ENCODE measurements at places on chromosomes 3 and 15.

DNA sequence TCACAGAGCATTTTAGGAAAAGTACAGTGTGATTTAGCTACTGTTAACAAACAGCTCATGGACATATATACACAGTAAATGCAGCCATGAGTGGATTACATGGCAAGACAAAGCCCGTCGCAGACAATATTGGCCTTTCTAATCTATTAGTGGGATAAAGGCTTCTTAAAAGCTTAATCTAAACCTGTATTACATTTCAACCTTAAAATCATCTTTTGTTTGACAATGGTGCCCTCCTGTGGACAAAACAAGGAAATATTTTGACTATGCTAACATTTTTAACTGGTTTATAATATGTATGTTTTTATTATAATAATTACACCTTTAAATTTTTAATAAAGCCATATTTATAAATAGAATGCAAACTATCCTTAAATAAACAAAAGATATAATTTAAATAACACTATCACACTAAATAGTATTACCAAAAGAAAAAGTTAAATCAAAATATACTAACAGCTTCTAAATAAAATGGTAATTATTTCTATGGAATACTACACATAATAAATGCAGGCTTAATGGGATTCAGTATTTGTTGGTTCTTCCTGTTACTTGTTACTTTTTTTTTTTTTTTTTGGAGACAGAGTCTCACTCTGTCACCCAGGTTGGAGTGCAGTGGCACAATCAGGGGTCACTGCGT, 38.6 kb downstream of the TAFA4 start:
- DNase-seq = no peak

GRCh38 chr3:124674336-124674735, 55.9 kb upstream of the UMPS start:
- no peak for DNase-seq

DNA sequence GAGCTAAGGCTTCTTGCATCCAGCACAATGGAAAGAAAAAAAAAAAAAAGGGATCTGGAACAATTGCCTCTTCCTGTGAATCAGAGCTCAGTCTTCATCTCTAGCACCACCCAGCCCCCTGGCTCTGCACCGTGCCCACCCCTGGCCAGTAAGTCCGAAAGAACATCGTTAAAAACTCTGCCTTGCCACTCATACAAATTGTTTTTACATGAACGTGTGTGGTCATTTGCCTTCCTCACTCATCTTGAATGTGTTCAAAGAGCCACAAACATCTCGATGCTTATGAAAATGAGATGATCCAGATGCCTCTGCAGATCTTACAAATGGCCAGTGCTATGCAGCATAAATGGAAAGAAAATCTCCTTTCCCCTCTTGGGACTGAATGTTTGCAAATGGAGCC, 400.0 kb upstream of the PPP2R3A start:
- no peak for DNase-seq

DNA sequence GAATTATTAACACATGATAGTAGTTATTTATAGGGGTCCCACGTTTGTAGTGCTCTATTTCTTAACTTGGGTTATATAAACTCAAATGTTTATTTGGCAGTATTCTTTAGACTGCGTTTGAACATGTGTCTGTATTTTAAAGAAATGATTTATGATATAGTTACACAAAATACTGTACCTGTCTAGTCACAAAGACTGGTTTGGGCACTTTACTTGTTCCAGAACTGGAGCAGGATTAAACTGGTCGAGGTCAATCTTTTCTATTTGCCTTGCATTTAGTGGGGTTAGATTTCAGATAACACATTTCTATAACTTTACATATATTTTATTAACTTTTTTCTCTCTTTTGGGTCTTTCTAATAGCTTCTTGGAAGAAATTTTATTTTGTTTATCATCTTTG, 39.5 kb downstream of the HACD3 start:
- no peak for DNase-seq

DNA sequence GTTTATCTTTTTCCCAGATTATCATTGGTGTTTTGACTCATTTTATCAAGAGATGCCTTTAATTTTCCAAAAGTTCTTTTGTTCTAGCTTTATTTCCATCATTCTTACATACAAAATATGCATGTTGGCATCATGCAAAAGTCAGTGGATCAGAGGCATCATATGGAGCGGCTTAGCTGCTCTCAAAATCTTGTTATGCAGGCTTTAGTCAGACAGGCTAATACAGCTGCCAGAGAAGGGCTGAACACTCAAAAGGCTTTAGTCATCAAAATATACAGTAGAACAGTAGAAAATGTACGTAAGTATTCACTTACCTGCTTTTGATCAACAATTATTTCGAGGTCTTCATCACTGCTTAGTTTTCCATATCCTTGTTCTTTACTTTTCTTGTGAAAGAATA, 65.5 kb downstream of the PEX5L start:
- DNase-seq = no peak

DNA sequence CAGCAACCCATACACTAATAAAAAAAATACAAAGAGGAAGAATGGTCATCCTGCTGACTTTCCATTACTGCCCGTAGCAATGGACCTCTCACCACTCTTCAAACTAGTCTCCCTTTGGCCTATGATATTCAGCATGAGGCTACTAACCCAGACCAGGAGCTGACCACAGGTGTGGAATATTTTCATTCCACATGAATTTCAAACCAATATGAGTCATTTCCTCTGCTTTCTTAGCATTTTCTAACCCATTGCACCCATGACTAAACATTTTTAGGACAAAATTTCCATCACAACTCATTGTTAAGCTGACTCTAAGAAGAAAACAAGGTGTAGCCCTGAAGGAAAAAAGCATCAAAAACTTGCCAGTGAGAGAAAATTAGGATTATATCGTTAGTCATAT, 34.0 kb upstream of the ZPLD1 start:
- DNase-seq = no peak

DNA sequence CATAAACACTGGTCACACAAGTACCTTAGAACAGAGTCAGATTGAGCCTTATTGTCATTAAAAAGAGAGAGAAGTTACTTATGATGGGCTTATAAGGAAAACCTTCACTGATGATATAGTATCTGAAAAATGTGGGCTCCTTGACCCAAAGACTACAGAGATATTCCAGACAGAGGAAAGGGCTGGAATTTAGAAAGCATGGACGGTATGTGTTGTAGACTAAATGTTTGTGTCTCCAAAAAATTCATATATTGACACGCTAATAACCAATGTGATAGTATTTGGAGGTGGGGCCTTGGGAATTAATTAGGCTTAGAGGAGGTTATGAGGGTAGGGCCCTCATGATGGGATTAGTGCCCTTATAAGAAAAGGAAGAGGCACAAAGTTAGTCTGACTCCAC, 61.0 kb upstream of the DAZL start:
- DNase-seq = no peak

DNA sequence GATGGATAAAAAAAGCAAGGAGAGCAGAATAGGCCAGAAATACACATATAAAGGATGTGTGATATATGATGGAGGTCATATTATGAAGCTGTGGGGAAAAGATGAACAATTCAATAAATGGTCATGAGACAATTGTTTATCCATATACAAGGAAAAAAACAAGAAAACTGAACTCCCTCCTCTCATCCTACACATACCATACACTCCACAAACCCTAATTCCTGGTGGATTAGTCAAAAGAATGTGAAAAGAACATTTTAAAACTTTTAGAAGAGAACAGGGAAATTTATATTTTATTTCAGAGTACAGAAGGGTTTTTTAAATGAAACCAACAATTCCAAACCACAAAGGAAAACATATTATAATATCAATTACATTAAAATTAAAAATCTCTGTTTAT, 34.5 kb upstream of the NR2E3 start:
- DNase-seq = no peak

GRCh38 chr15:100899601-100900000, 19.6 kb upstream of the LRRK1 start:
- DNase-seq = no peak

DNA sequence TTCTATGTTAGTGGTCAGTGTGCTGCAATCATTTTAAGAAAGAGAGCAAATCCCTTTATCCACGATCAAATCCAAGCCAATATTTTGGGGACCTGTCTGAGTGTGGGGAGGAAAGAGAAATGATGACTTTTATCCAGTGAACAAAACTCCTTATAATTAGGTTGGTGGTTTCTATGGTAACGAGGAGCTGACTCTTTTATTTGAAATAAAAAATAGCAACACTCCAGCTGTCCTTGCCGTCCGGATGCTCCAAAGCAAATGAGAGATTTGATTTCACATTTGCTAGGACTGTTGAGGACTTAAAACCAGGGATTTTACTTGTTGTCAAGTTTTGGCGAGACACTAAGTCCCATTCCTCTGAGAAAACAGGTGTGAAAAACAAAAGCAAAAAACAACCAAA, 154.0 kb upstream of the PRICKLE2 start:
- no peak for DNase-seq

- DNase-seq = no peak
Measured at GRCh38 chr3:196418601-196419000, 13.6 kb downstream of the UBXN7 start.

DNA sequence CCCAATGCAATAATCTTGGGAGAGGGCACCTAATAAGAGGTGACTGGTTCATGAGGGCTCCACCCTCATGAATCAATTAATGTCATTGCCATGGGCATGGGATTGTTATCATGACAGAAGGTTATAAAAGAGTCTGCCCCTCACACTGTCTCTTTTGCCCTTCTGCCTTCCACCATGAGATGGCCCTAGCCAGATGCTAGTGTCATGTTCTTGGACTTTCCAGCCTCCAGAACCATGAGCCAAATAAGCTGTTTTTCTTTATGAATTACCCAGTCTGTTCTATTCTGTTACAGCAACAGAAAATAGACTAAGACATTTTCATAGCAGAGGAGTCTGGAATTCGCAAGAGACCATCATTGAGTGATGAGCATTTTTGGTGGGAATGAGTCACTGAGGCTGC, 16.0 kb upstream of the RAD18 start:
- no peak for DNase-seq

DNA sequence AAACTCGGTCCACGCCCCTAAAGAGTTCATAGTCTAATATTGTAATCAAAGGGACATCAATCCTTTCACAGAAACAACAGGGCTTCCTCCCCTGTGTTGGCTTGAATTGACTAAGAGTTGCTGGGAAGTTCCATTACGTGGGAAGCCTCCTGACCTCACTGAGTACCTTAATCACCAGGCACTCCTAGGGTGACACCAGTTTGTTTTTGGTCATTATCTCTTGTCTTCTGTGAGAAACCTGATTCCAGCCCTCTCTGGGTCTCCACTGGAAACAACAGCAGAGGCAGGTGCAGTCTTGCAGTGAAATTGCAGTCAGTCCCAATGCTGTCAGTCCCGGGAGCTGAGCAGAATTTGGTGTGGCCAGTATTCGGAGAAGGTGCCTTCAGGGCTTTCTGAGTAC, 55.4 kb downstream of the BOC start:
- DNase-seq = no peak

DNA sequence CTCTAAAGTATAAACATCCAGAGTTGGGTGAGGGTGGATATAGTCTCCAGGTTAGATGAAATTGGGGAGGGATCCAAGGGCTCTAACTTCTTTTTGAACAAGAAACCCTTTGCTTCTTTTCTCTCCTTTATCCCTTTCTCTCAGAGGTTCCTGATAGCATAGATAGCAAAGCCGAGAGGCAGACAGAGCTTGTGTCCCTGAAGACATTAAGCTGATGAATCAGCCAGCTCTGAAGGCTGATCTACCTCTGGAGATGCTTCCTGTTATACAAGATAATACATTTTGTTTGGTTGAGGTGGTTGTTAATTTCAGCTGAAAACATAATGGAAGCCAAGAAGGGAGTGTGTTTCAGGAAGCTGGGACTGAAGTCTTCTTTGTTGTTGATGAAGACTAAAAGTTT, 193.2 kb downstream of the PDCD6IP start:
- no peak for DNase-seq

- DNase-seq = no peak
Measured at GRCh38 chr3:156761713-156762451, 64.3 kb upstream of the LEKR1 start.

DNA sequence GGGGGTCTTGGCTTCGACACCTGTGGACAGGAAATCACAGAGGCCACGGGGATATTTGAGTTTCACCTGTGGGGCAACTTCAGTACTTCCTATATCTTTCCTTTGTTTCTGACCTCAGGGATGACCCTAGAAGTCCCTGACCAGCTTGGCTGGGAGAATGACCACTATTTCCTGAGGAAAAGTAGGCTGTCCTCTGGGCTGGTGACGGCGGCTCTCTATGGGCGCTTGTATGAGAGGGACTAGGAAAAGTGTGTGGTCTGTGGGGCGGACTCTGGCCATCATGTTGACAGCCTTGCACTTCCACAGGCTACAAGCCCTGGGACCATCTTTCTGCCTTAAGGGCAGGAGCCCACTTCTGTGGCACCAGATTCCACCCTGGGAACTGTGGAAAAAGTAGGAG, 43.7 kb downstream of the BTD start:
- no peak for DNase-seq

- no peak for DNase-seq
Measured at GRCh38 chr15:99427668-99428361, 138.0 kb upstream of the MEF2A start.

DNA sequence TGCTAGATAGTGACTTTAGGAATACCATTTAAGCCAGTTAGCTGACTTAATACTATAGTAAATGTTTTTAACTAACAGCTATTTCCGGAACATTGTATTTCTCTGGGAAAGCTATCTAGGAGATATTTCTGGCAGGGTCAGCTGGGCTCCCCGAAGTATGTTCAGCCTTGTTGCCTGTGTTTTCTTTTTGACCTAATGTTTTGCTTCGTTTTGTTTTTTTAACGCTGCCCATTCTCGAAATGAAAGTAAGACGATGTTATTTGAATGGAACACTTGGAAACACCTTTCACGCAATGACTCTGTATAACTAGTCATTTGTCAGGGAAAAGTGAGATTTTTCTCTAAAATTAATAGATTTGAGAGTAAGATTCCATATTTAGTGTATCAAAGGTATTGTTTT, 702.9 kb upstream of the NAALADL2 start:
- no peak for DNase-seq

GRCh38 chr3:14047841-14048240, 76.8 kb downstream of the CHCHD4 start:
- DNase-seq = no peak

DNA sequence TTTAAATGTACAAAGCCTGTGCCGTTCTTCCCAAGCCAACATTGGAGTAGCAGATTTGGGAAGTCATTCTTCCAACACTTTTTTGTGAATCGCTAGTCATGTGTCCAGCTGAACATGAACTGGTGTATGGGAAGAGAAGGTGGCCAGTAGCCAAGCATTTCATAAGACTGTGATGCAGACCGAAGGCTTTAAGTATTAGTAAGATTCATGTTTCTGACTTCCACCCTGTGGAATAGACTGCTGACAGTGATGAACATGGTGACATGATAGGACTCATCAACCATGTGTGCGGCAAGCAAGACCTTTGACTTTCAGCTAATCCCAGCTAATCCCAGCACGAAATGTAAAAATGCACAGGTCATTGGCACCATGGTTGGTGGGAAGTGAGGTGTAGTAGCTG, 48.3 kb upstream of the THSD4 start:
- no peak for DNase-seq

GRCh38 chr3:167787440-167787839, 51.9 kb downstream of the SERPINI1 start:
- no peak for DNase-seq

DNA sequence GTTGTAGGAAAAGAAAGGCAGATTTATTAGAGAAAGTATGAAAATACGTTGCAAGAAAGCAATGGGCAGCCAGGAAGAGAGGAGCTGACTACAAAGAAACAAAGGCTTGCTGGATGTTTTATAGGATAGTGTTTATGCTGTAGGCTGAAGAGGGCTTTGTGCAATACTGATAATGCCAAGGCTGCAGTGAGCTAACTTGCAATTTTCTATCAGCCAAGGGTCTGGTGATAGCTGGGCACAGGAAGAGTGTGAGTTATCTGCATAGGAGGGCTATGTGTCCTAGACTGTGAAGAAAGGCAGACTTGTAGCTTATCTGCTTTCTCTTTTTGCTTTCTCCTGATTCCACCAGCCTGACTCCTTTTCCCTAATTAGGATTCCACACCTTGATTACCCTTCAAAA, 51.3 kb upstream of the OSBPL11 start:
- DNase-seq = no peak
